Ureter (tissue), 1 donor: ENCODE measurements at places on chromosomes 2 and 18.

DNA sequence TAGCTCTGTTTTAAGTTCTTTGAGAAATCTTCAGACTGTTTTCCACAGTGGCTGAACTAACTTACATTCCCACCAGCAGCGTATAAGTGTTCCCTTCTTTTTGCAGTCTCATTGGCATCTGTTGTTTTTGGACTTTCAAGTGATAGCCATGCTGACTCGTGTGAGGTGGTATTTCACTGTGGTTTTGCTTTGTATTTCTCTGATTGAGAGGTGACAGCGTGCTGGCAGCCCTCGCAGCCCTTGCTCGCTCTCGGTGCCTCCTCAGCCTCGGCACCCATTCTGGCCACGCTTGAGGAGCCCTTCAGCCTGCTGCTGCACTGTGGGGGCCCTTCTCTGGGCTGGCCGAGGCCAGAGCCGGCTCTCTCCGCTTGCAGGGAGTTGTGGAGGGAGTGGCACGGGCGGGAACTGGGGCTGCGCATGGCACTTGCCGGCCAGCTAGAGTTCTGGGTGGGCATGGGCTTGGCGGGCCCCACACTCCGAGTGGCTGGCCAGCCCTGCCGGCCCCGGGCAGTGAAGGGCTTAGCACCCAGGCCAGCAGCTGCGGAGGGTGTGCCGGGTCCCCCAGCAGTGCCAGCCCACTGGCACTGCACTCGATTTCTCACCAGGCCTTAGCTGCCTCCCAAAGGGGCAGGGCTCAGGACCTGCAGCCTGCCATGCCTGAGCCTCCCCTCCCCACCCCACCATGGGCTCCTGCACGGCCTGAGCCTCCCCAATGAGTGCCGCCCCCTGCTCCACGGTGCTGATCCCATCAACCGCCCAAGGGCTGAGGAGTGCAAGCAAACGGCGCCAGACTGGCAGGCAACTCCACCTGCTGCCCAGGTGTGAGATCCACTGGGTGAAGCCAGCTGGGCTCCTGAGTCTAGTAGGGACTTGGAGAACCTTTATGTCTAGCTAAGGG, 151.8 kb downstream of the IRS1 start:
- DNase-seq: no peak

- DNase-seq: no peak
Observed at GRCh38 chr2:103364177-103364576, 602.3 kb downstream of the TMEM182 start.

GRCh38 chr18:37778417-37779165, 213.0 kb upstream of the CELF4 start:
- DNase-seq: peak; percentile 64

- peak; percentile 39 for DNase-seq
Observed at GRCh38 chr2:111703759-111704158, 180.2 kb downstream of the ANAPC1 start.

GRCh38 chr2:161090411-161090810, 69.8 kb upstream of the TANK start:
- peak; percentile 49 for DNase-seq
